ENCODE measurements at places on chromosomes 4 and X. TPM values are rescaled to one million over a fixed set of nuclear protein-coding genes. Genes with fewer than 3 reads are reported as not detected.

MAGEA1 gene
- total RNA-seq, result not detected

GRCh38 chr4:123127218-123127617 is 204.8 kb upstream of the NUDT6 start:
- DNase-seq, result no peak
- H3K4me3 ChIP-seq, result no peak overlapping the region
- H3K4me1 ChIP-seq, result no peaks in the 10 kb centered on the region
- no peaks in the 10 kb centered on the region for H3K27me3 ChIP-seq
- no peaks in the 10 kb centered on the region for H3K36me3 ChIP-seq

GRCh38 chrX:120672389-120672788 is 42.5 kb upstream of the C1GALT1C1 start:
- H3K36me3 ChIP-seq, result no peaks in the 10 kb centered on the region
- H3K4me1 ChIP-seq, result no peaks in the 10 kb centered on the region
- no peaks in the 10 kb centered on the region for H3K27me3 ChIP-seq
- H3K4me3 ChIP-seq, result no peak overlapping the region

DNA sequence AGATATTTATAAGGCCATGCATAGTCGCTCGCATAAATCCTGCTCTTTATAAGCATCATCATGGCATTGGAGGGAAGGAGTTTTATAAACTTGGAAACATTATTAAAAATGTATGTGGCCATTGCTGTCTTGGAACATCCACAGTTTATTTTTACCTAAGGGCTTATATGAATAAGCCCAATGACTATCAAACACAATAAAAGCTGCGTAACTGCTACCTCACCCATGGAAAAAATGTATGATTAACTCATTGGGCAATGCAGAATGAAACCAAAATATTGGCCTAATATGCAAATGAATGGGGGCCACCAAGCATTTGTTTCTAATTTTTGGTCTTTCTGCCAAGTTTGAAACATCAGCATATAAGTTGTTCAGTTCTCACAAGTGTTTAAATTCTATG is 19.1 kb downstream of the GEMIN8 start:
- DNase-seq, result no peak
- H3K4me3 ChIP-seq, result no peak overlapping the region
- H3K27me3 ChIP-seq, result no peaks in the 10 kb centered on the region
- no peaks in the 10 kb centered on the region for H3K4me1 ChIP-seq
- no peak overlapping the region for H3K27ac ChIP-seq
- no peaks in the 10 kb centered on the region for H3K36me3 ChIP-seq

DNA sequence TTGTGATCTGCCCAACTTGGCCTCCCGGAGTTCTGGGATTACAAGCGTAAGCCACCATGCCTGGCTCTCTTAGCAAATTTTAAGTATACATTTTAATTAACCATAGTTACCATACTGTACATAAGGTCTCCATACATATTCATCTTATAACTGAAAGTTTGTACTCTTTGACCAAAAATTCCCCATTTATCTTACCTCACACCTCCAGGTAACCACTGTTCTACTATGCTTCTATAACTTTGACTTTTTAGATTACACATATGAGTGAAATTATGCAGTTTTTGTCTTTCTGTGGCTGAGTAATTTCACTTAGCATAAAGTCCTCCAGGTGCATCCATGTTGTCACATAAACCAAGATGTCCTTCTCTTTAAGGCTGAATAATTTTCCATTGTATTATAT is 17.4 kb downstream of the C4orf51 start:
- no peak overlapping the region for H3K27ac ChIP-seq
- no peaks in the 10 kb centered on the region for H3K27me3 ChIP-seq
- no peak for DNase-seq
- H3K4me3 ChIP-seq, result no peak overlapping the region
- no peaks in the 10 kb centered on the region for H3K4me1 ChIP-seq

VEGFD gene
- total RNA-seq, result 7.0 TPM

SLITRK2 gene
- 2.1 TPM for total RNA-seq

DNA sequence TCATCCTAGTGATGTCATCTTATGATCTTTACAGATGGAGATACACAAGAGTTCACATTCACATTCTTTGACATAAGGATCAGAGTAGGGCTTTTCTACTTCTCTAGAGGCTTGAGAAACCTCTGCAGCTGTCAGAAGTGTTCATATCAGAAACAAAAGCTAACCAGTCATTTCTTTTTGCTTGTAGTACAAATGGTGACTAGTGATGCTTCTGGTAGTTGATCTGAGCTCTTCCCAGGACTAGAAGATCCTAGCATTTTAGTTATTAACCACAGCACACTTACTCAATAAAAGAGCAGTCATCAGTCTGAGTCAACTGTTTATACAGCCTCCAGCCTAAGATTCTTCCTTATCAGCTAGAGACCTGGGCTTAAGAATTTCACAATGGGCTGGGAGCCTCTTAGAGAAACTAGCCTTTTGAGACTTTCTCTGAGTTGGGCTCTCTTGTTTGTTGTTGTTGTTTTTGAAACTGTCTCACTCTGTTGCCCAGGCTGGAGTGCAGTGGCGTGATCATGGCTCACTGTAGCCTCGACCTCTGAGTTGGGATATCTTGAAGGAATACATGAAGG is 84.1 kb downstream of the TMEM164 start:
- DNase-seq, result no peak
- no peak overlapping the region for H3K27ac ChIP-seq
- no peak overlapping the region for H3K4me3 ChIP-seq

DNA sequence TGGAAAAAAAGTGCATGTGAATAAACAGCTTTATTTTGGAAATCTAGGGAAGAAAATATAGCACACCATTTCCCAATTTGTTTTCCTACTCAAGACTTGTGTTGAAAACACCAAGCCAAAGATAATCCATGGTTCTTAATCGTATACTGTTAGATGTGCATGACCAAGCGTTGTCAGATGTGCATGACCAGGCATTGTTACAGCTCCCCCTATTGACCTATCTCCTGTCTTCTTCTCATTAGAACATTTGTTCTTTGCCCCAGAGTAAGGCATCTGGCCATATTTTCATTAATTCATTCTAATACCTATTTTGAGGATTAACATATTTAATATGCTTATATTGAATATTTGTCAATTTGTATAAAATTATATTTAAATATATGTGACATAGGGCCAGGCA is 14.4 kb upstream of the VCX start:
- no peaks in the 10 kb centered on the region for H3K4me1 ChIP-seq
- H3K36me3 ChIP-seq, result no peaks in the 10 kb centered on the region
- DNase-seq, result no peak
- no peak overlapping the region for H3K27ac ChIP-seq
- no peak overlapping the region for H3K4me3 ChIP-seq

- no peak for DNase-seq
- H3K27ac ChIP-seq, result no peak overlapping the region
- no peaks in the 10 kb centered on the region for H3K4me1 ChIP-seq
- H3K27me3 ChIP-seq, result peaks cover 42% of the 10 kb centered on the region
- no peak overlapping the region for H3K4me3 ChIP-seq
Measured at GRCh38 chrX:104929324-104929723, 291.2 kb downstream of the TEX13A start.

DNA sequence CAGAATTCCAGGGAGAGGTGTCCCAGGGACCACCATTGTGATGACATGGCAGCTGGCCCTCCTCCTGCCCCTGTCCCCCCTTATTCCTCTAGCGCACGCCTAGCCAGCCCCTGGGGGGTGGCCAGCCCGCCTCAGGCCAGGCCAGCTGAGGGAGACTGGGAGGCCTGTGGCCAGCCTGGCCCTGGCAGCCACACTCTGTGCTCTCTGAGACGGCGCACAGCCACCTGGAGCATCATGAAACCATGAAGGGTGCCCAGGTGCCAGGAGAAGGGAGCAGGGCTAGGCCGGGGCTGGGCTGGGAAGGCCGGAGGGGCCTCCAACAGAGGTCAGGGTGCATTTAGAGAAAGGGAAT is 14.4 kb upstream of the DUSP9 start:
- H3K27ac ChIP-seq, result no peak overlapping the region
- no peak for DNase-seq
- no peak overlapping the region for H3K4me3 ChIP-seq
- H3K4me1 ChIP-seq, result no peaks in the 10 kb centered on the region
- no peaks in the 10 kb centered on the region for H3K27me3 ChIP-seq

- DNase-seq, result no peak
- H3K36me3 ChIP-seq, result no peaks in the 10 kb centered on the region
Measured at GRCh38 chr4:155603360-155603891, 63.2 kb upstream of the GUCY1A1 start.

GRCh38 chr4:142372530-142373260 is 473.4 kb downstream of the INPP4B start:
- H3K4me1 ChIP-seq, result no peaks in the 10 kb centered on the region
- H3K27me3 ChIP-seq, result no peaks in the 10 kb centered on the region
- H3K27ac ChIP-seq, result no peak overlapping the region
- H3K36me3 ChIP-seq, result no peaks in the 10 kb centered on the region

DNA sequence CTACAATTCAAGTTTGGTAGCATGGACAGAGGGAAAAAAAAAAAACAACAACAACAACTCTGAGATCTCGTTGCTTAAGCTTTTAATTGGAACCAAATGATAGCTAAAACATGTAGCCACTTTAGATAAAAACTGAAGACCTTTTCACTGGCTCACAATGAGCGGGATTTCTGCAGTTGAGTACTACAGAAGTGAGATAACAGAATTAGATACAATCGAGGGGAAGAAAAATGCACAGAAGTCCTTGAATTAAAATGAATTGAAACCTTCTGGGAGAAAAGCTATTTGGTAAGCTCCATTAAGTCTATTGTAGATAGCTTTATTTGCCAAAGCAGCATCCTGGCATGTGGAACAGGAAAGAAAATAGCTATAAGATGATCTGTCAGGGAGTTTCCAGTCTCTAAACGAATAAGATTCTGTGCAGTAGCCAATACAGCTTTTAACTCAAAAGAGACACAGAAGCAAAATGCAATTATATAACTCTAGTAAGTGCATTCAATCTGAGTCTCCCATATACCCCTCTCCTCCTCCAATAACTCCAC is 248.5 kb downstream of the ENOX2 start:
- H3K36me3 ChIP-seq, result no peaks in the 10 kb centered on the region
- peaks cover 8% of the 10 kb centered on the region for H3K27me3 ChIP-seq
- H3K4me1 ChIP-seq, result no peaks in the 10 kb centered on the region
- H3K27ac ChIP-seq, result no peak overlapping the region

- H3K4me3 ChIP-seq, result no peak overlapping the region
- H3K27me3 ChIP-seq, result no peaks in the 10 kb centered on the region
Measured at GRCh38 chr4:166493924-166494345, 620.9 kb downstream of the TLL1 start.

- H3K27ac ChIP-seq, result no peak overlapping the region
- H3K4me1 ChIP-seq, result no peaks in the 10 kb centered on the region
- DNase-seq, result no peak
- no peaks in the 10 kb centered on the region for H3K27me3 ChIP-seq
Measured at GRCh38 chrX:13162772-13163410, 118.5 kb upstream of the FAM9C start.

DNA sequence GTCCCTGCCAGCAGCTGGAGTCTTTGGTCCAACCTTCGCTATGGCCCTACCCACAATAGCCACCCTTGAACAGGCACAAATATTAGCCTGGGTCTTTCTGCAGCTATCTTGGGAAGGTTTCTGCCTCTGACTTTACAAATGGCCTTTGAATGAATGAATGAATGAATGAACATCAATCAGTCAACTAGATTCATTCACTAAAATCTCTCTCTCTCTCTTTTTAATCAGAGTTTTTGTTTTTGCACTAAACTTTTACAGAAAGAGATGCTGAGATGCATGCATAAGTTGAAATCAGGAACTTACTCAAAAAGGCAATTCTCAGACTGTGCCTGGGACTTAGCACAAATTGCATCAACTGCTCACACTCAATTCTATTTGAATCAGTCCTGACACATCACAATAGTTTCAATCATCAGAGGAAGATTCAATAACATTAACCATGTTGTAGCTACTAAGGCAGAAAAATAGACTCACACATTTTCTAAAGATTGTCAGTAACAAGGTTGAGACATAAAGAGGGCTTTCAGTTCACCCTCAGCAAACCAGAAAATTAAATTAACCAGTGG is 55.0 kb downstream of the ANXA3 start:
- no peak overlapping the region for H3K27ac ChIP-seq
- H3K4me3 ChIP-seq, result no peak overlapping the region
- no peaks in the 10 kb centered on the region for H3K27me3 ChIP-seq
- H3K4me1 ChIP-seq, result no peaks in the 10 kb centered on the region
- peaks cover 4% of the 10 kb centered on the region for H3K36me3 ChIP-seq

DNA sequence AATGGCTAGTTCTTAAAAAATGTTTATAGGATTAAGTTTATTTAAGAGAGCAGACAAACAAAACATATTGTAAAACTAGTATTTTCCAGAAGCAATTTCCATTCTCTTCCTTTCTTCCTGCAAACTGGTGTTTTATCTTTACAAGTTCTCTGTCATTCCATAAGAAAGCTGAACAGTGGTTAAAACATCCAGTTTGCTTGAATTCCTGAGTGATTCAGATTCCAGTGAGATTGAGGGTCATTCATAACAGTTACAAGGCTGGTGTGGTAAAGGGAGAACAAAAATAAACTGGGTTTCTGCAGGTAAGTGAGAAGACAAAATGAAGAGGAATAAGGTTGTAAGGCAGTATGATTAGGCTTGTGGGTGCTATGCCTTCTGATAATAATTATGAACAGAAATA is 544.8 kb upstream of the DIPK2B start:
- no peaks in the 10 kb centered on the region for H3K36me3 ChIP-seq
- H3K27ac ChIP-seq, result no peak overlapping the region
- DNase-seq, result no peak

GRCh38 chrX:45850197-45850774 is 649.6 kb upstream of the DIPK2B start:
- no peaks in the 10 kb centered on the region for H3K4me1 ChIP-seq
- H3K4me3 ChIP-seq, result peak overlapping the region; percentile 48
- no peak for DNase-seq
- H3K36me3 ChIP-seq, result no peaks in the 10 kb centered on the region

UGT2B17 gene
- not detected for total RNA-seq

PRKG2 gene
- 1.2 TPM for total RNA-seq

- DNase-seq, result no peak
- H3K4me3 ChIP-seq, result peak overlapping the region; percentile 53
- no peaks in the 10 kb centered on the region for H3K36me3 ChIP-seq
- H3K27me3 ChIP-seq, result no peaks in the 10 kb centered on the region
- peaks cover 1% of the 10 kb centered on the region for H3K4me1 ChIP-seq
Measured at GRCh38 chr4:184824776-184825084, 1.0 kb downstream of the ACSL1 start.

DNA sequence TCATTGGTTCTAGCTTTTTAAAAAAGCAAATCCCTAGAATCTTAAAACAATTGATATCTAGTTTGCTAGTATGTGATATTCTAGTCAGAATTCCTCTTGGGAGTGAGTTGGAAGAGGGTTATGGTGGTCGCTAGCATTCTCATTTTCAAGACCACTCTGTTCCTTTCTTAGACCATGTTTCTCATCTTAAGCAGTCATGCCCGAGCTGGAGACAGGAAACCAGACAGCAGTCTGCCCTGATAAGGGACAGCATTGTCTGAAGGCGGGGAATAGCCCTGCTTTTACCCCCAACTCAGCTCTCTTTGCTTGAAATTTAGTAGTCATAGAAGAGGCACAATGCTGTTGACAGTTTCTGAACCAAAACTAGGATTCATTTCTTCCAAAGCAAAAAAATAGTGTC is 5.2 kb downstream of the KLF3 start:
- no peaks in the 10 kb centered on the region for H3K36me3 ChIP-seq
- H3K27ac ChIP-seq, result peak overlapping the region; percentile 71
- DNase-seq, result no peak
- no peak overlapping the region for H3K4me3 ChIP-seq
